Left forelimb (tissue), 1 donor: ENCODE measurements at places on chromosomes 7 and 10.

GRCh38 chr7:40884241-40884640 lies 749.4 kb downstream of the SUGCT start:
- DNase-seq: no peak

- peak; percentile 62 for DNase-seq
Measured at GRCh38 chr10:71080381-71081228, 131.8 kb upstream of the UNC5B start.

DNA sequence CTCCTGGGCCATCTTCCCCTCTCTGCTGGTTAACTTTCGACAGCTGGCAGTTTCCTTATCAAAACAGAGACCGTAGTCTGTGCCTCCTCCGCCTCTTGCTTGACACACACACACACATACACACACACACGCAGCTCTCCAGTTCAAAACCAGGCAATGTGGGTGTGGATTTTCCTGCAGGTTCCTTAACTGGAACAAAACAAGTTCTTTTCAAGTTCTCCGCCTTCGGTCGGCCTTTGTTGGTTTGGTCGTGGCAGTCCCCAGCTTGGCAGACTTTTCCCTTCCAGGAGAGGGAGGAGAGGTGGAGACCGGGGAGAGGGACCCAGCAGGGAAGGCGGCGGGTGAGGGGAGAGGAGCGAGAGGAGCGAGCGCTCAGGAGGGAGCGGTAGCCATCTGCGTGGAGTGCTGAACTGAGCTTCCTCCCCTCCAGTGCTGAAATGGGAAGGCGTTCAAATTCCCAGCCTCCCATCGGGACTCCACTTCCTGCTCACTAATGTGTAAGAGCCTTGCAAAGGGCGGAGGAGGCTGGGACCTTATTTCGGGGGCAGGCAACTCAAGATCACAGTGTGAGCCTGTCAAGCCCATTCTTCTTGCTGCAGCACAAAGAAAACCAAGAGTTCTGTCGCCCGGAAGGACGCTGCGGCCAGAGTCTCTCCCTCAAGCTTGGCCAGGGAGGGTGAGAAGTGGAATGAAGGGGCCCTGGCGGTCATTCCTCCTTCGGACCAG lies 120.6 kb downstream of the PRPF18 start:
- DNase-seq: peak; percentile 91

- no peak for DNase-seq
Measured at GRCh38 chr7:118745927-118746326, 521.4 kb downstream of the ANKRD7 start.

- no peak for DNase-seq
Measured at GRCh38 chr10:50431133-50431532, 179.8 kb upstream of the ASAH2 start.

DNA sequence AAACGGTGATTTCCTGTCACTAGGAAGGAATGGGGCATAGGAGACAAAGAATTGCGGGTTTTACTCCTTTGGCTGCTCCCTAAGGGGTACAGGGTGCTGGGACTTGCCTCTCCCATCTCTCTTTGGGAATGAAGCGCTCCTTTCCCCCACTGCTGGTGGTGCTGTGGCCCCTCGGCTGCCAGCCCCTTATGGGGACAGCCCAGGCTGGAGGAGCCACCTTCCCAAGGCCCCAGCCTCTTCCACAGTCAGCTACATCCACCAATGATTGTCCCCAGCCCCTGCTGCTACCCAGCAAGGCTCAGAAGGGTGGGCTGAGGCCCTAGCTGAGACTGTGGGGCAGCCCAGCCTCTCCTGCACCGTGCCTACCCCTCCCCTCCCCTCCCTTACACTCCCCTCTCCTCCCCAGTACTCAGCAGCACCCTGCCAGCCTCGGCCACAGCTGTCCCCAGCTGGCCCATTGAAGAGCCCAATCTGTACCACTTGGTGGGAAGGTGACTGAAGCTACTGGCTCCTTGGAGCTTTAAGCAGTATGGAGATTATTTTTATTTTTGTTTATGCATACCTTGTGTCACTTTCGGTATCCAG lies 19.0 kb downstream of the PRKAG2 start:
- no peak for DNase-seq

DNA sequence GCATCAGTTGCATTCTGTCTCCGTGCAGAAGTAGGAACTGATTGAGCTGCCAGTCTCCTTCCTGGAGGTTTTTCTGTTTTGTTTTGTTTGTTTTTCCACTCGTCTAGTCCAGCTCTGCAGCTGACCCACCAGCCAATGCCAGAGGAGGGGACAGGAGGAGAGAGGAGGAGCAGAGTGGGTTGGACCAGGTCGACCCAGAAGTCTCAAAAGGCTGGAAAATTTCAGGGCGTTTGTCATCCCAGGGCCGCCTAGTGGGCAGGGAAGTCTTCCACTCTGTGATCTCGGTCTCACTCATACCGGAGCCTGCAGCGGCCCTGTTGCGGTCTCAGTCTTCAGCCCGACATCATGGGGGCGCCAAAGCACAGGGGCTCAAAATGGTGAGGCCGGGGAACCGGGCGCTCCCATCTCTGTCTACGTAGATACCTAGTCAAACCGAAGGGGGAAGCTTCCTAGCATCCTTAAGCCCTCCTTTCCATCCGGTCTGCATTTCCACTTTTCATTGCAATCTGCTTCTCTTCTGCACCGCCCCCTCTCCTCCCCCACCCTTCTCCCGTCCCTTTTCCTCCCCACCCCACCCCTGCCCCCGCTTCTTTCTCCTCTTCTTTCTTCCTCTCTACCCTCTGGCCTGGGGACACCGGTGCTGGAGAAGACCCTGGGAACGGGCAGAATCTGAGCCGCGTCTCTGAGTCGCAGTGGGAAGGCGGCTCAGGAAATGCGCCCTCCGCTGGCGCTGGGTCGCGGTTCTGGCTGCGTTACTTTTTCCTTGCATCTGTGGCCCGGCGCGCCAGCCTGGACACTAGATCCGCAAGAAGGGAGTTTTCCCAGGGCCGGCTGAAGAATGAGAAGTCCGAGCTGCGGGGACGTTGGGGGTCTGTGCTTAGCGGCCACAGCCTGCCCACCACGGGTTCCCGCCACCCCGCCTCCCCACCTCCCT lies 16.2 kb upstream of the PAX2 start:
- DNase-seq: no peak

- DNase-seq: no peak
Measured at GRCh38 chr10:104515678-104516199, 125.4 kb upstream of the SORCS3 start.

DNA sequence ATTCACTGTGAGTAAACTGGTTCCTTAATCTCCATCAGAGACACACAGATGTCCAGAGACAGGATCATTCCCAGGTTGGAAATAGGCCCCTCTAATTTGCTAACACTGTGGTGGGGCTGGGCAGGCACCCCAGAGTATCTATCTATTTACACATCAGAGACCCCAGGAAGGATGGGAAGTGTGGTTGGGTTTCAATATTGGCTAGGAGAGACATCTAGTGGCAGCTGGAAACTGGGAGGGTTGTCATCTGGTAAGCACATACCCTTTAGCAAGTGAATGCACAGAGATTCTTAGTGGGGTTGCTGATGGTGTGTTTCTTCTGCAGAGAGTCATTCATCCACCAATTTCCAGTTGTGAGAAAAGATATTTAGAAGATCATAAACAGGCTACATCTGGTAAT lies 36.0 kb upstream of the NRG3 start:
- DNase-seq: no peak

DNA sequence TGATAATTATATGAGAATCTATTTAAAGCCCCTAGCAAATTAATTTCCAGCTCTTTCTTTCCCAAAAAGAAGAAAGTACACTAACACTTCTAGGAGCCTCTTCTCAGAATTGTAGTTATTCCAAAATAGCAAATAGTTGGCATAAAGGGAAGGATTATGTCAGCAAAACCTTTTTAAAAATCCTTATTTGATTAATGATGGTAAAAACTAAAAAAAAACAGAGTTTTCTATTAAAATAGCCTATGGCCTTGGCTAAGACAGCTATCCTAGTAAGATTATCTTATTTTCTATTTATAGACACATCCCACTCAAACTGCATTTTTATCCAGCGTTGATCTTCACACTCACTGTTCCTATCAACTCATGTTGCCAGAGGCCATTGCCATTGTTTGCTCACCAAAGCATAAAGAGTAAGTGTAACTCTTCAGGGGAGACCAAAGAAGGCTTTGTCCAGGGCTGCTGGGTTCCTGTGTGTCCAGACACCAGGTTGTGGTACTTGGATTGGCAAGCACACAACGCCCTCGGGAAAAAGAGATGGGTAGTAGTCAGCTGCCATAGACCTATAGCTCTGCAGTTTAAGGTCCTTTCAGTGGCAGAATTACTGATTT lies 31.5 kb downstream of the ACTA2 start:
- DNase-seq: no peak

DNA sequence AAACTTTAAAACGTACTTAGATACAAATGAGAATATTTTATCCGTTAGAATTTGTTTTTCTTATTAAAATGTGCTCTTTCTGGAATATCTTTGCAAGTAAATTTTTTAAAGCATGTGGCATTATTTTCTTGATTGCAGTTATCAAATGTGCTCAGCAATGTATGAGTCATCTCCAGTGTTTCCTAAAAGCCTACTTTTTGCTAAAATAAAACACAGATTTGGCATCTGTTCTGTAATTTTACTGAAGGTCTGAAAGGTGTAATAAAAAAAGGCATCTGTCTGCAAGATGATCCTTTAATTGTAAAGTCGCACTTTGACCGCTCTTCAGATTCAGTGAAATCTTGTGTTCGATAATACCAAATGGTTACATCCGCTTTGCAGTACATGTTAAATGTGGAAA lies 3.4 kb downstream of the GNAT3 start:
- no peak for DNase-seq

DNA sequence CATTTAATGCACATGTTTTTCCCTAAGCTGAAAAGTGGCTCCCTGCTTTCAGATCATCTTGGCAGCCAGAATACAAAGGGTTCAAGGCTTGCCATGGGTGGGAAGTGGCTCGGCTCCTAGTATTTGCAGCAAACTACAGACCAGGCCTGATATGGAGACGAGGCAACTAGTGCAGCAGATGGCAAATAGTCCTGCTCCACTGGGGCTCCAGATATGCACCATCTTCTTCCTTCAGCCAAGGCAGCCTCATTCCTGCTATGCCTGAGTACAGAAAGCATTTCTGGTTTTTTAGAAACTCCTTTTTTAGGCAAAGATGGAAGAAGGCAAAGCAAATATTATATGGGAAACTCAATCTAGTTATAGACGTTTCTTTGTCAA lies 23.9 kb downstream of the LRRC4 start:
- no peak for DNase-seq

DNA sequence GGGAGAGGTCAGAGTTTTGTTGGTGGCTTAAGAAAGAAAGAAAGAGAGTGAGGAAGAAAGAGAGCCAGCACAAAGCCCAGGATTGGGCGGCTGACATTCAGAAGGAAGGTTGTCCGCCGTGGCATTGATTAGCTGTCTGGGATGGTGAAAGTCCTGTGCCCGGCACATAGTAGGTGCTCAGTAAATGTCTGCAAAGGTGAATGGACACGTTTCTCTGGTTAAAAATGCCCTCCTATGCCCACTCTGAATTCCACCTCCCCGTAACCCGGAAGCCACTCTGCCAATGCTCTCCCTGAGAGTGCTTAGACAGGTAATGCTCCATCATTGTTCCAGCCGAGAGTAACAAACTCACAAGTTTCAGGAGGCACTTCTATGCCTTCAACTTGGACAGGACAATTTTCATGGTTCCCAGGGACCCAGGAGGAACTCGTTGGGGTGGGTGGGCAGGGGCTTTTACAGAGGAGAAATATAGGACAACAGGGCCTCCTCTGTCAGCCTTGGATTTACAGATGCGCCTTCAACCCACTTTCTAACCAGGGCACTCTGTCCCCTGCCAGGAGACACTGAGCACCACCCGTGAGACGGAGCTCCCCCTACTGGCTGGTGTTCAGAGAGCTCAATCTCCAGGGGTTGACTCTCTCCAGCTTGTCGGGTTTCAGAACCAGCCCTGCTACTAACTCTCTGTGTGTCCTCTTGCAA lies 411.5 kb upstream of the ZMIZ1 start:
- DNase-seq: no peak

DNA sequence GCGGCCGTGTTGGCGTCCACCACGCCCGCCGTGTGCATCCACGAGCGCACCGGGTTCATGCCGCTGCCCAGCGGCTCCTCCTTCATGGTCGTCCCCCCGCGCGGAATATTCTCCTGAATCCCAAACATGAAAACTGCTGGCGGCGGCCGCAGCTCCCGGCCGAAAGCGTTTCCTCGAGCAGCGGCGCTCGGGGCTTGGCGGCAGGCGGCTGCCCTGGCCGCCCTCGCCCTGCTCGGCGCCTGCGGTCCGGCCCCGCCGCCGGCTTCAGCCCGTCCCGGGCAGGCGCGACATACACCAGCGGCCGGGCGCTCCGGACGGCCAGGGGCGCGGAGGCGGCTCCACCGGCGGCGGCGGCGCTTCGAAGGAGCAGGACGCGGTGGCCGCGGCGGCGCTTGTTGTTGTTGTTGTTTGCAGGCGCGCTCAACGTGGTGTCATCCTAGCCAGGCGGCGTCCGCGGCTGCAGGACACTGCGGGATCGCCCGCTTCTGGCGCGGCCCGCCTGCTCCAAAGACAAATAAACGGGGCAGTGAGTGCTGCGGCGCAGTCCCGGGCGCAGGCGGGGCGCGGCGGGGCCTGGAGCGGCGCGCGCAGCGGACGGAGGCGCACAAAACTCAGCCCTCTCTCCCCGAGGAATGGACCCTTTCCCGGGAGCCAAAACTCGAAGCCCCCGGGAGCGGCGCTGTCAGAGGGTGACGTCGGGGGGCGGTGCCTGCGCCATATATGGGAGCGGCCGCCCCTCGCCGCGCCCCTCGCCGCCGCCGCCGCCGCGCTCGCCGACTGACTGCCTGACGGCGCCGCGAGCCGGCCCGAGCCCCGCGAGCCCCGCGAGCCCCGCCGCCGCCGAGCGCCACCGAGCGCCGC lies at the start of gene EBF3:
TSS of gene EBF3 (minus strand) at position 634 of the 861 bp plus-strand sequence. CDS start at position 128, 506 bp downstream.
- DNase-seq: peak; percentile 97

GRCh38 chr10:49082766-49083165 lies 32.6 kb downstream of the VSTM4 start:
- DNase-seq: peak; percentile 67

DNA sequence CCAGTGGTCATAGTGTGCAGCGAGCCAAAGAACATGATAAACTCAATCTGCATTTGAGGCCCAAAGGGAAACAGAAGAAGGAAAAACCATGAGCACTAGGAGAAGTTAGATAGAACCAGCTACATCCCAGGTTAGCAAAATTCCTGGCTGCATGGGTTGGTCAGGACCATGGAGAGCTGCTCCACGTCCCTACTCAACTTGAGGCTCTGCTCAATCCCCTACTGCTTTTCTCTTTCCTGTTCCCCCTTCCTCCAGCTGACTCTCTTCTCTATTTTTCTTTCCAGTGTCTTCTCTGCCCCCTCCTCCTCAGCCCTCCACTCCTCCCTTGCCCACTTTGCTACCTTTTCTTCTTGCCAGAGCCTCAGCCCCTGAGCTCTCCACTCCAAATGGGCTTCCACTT lies 21.9 kb upstream of the VSIR start:
- DNase-seq: no peak

DNA sequence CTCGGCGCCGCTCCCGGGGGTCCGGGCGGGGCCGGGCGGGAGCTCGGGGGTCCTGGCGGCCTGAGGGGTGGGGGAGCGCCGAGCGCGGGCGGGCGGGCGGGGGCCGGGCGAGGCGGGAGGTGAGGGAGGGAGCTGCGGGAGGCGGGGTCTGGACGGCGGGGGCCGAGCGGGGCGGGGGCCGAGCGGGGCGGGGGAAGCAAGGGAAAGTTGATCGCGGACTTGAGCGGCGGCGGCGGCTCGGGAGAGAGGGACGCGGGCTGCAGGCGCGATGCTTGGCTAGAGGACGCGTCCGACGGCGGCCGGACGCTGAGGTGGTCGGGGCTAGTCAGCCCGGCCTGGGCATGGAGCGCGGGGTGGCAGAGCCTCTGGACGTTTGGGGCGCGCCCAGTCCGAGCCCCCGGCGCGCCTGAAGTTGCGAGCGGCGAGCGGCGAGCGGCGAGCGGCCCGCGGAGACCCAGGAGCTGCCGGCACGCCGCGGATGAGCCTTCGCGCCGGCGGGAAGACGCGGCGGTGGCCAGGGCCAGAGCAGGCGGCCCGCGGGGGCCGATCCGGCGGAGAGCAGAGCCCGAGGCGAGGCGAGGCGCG lies at the start of gene CDH23:
TSS of gene CDH23 (plus strand) at position 210 of the 585 bp plus-strand sequence. CDS start 42,912 bp downstream, outside the sequence.
- peak; percentile 81 for DNase-seq
